SW480 (cell line): ENCODE measurements at places on chromosomes 7 and 10.

- DNase-seq, result no peak
Measured at GRCh38 chr7:73974948-73975926, 52.7 kb upstream of the ELN start.

GRCh38 chr10:34835908-34836508 lies 20.9 kb upstream of the PARD3 start:
- no peak for DNase-seq

- DNase-seq, result peak; percentile 40
Measured at GRCh38 chr10:68598978-68599770, 39.0 kb downstream of the TET1 start.

- no peak for DNase-seq
Measured at GRCh38 chr10:49273082-49273465, 25.9 kb upstream of the C10orf71 start.

DNA sequence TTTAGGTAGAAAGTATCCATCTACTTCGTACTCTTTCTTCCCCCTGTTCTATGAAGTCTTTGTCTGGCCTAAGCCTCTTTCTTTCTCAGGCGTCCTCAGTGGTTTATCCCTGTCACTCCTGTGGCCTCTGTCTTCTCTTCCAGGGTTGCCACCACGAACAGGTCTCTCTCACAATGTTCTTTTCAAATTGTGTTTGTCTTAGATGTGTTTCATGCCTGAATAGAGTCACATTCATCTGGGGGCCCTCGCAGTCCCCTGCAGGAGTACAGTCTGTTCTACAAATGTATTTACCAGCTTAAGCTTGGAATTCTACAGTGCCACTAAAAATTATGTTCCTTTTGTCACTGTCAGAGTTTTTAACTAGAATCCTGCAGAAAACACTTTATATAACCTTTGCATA lies 680.4 kb upstream of the FOXK1 start:
- no peak for DNase-seq

GRCh38 chr10:122243550-122243949 lies 27.5 kb upstream of the BTBD16 start:
- DNase-seq, result no peak

DNA sequence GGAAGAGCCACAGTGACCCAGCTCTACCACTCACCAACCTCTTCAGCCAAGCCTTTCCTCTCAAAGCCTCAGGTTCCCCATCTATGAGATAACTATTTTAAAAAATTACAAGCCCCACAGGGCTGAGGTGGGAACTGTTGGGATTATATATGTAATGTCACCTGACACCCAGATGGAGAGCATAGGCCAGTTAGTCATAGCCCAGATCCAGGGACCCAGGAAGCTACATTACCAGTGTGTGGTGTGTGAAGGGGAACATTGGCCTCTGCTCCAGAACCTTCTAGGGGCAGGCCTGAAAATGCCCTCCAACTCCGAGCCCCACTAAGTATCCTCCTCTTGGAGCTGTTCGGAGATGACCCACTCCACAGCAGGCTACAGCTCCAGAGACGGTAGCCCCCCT lies 162.4 kb downstream of the NRF1 start:
- DNase-seq, result peak; percentile 32

GRCh38 chr10:127399668-127400067 lies 149.4 kb upstream of the NPS start:
- DNase-seq, result no peak

- DNase-seq, result no peak
Measured at GRCh38 chr10:63671317-63671937, 150.2 kb downstream of the REEP3 start.

DNA sequence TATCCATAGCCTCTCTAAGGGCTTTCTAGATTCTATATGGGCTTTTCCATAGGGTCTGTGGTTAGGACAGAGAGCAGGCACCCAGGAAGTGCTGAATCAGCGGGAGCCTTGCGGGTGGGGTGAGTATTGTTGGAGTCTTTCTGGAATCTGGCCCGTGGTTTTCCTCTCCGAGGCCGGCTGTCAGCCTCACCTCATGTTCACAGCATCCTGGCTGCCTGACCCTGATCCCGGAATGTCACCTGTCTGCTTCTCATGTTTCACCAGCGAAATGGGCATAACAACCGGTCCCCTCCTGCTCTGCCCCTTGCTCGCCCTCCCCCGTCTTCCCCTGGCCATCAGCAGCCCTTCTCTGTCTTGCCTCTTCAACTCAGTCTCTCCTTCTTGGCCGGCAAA lies 36.5 kb downstream of the DDIT4 start:
- DNase-seq, result peak; percentile 77

DNA sequence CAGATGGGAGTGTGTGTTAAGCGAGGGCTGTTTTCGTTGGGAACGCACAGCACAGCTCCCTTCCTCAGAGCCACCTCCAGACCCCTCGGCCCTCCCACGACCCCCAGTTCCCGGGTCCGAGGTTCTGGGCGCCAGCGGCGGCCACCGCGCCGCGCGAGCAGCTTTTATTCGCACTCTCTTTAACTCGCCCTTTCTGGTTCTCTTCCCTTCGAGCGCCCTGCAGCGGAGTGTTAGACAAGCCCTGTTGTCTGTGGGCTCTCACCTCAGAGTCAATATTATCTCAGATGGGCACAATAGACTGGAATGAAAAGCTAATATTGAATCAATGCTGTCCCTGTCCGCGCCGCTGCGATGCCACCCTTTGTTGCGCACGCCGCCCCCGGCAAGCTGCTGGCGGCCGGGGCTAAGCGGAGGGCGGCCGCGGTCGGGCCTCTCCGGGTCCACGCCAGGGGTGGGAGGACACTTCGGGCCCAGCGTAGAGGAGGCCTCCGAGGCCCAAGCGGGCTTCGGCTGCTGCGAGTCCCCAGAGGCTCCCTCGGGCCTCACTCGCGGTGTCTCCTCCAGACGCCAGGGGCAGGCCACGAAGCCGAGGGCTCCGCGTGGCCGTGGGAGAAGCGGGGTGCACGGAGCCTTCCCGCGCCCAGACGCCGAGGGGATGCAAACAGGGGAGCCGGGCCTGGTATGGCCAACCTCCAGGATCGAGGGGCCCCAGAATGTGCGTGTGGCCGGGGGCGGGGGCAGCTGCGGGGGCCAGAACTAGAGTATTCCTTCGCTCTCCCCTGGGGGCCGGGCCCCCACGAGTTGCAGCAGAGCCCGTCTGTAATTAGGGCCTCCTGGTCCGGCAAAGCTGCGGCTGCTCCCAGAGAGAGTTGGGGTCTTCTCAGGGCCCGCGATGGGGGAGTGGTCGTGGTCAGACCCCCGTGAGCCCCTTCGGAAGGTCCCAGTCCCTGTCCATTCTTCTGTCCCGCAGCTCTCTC lies 7.9 kb upstream of the EMX2 start:
- no peak for DNase-seq

GRCh38 chr10:71555087-71555723 lies 158.5 kb downstream of the CDH23 start:
- no peak for DNase-seq

- no peak for DNase-seq
Measured at GRCh38 chr10:111811517-111811916, 372.0 kb downstream of the GPAM start.
